ENCODE measurements at places on chromosomes 6 and 20.

DNA sequence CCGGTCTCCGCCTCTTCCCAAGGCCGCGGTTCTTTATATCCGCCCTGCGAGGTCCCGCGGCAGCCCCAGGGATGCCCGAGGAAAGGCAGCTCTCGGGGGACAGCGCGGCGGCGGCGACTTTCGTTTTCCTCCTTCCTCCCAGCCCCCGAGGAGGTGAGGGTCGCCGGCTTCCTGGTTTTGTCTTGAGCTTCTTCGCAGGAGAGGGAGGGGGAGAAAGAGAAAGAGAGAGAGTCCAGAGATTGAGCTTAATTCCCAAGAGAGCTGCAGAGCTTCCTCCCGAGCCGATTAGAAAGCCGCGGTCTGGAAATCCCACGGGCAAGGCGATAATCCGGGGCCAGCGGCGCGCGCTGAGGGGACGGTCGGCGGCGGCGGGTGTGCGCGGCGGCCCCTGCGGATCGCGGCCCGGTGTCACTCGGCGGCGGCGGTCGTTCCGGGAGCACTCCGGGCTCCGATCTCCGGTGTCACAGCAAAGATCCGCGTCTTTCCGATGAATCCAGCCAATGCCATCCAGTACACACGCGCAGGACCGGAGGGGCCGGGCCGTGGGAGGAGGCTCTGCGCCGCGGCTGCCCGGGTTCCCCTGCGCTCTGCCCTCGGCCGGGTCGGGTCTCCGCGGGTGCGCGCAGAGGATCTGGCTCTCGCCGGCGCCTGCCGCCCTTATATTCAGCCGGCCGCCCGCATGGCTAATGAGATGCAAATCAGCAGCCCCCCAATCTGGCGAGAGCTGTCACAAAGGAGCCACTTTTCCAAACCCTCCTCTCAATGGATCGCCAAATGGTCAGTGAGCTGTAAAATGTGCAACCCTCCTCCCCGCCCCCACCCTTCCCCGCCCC is at the start of gene DLL1:
DLL1 (minus strand) TSS at position 783 of the 833 bp plus-strand sequence. CDS start 939 bp downstream, outside the sequence.
- no peak for DNase-seq

DNA sequence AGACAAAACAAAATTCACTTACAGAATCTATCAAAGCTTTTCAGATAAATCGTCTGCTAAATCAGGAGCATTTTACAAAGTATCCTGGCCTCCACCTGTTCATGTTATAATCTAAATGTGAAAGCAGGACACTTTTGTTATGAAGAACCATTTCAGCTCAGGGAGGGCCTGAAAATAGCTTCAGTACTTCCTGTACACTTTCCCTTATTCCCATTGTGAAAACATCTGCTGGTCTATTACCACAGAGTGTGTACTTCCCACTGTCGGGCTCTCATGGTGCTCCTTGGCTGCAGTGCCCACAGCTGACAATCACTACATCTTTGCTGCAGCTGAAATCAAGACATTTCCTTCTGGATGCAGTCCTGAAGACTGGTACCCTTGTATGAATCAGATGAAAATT is 128.1 kb downstream of the OPRM1 start:
- DNase-seq, result no peak

- DNase-seq, result peak; percentile 48
These were observed 29.2 kb downstream of the TFEB start for GRCh38 chr6:41705996-41706835.

DNA sequence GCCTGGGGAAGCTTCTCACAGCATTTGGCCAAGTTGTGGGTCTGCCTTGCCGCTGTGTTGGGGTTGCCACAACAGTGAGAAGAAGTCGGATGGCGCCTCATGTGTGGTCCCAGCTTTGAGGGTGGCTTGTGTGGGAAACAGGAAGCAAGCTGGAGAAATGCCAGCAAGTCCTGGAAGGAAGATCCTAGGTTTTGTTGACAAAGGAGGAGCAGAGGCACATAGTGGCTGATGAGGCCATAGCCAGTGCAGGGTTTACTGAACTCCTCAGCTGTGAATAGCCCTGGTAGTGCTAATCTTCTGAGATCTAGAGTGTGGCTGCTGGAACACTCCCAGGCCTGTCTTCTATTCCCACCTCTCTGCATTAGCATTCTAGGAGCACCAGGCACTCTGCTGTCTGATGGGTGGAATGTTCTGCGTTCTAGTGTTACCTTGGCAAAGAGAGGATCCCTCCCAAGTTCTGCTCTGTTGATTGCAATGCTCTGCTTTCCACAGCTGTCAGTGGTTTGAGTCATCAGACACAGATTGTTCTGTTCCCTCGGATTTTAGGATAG is 25.2 kb downstream of the SNPH start:
- DNase-seq, result no peak

- DNase-seq, result no peak
These were observed 73.3 kb downstream of the PCSK2 start for GRCh38 chr20:17300113-17300512.

DNA sequence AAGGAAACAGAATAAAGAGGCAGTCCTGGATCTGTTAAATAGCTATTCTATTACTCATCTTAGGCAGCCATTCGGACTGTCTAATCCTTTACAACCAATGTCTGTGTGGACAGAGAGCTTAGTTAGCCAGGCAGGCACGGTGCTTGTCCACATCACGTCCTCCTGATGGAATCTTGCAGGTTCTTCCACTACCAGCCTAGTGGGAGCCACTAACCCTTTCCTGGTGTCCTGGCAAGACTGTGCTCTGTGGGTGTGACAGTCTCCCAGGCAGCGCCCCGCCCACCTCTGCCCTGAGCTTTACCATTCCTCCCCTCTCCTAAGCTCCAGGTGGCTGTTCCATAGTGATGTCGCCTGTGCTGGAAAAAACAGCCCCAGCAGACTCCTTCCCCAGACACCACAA is 78.3 kb upstream of the CLDN20 start:
- DNase-seq, result peak; percentile 8

GRCh38 chr6:49151033-49151432 is 312.0 kb downstream of the MMUT start:
- no peak for DNase-seq

DNA sequence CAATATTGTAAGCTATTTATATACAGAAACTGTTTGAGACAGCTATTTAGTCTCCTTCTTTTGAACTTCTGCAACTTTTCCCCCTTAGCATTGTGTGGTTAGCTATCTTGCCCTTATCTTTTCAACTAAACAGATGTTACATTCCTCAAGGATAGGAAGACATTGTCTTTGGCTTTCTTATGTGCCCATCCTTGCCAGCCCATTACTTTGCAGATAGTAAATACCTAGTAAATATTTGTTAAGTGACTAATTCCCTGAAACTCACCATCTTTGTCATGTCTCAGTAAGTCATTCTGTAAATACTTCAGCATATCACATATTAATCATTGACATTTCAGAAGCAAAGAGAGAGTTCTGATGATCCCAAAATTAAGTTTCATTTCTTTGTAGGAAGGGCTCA is 69.1 kb upstream of the FLRT3 start:
- no peak for DNase-seq

DNA sequence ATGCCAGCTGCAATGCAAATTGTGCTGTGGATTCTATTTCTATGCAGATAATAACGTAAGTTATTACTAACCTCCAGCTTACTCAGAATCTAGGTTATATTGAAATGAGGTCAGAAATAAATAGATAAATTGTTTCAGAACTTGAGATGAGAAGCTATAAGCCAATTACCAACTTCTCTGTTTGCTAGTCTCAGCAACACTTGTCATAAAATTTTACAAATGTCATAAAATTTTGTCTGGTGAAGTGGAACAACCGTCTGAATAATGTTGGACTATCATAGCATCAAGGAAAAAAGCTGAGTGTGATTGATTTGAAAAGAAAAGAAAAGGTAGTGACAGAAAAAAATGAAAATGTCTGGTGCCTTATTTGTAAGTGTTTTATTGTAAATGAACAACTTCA is 36.7 kb downstream of the COL9A1 start:
- DNase-seq, result no peak

GRCh38 chr6:170297576-170298330 is 6.9 kb upstream of the DLL1 start:
- no peak for DNase-seq

DNA sequence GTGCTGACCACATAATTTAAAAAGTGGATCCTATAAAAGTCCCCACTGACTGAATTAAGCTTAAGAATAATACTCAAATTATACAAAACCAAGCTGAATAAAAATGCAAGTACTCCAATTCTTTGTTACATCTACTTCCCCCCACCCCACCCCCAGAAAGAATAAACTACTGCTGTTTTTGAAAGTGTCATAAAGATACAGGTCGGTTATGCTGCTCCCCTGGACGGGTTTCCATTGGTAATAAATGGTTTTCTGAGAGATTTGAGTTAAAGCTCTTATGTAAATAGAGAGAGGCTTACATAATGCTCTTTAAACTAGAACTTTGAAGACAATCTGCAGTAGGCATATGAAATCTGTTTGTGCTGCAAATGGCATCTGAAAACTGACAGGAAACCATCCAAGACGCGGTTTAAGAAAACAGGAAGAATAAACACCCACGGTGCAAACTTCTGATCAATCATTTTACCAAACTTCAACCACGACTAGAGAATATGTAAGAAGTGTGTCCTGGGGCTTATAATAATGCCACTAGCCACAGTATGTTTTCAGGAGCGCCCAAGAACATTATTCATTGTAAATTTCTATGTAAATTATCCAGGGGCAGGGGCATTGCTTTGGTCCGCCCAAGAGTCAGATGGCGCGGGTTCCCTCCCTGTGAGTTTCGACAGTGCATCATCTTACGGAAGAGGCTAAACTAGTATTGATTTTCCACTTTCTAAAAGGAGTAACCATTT is 10.8 kb upstream of the POU3F2 start:
- no peak for DNase-seq

- no peak for DNase-seq
These were observed 1.0 kb upstream of the TOMM34 start for GRCh38 chr20:44961011-44961869.

GRCh38 chr20:31720486-31721407 is 1.9 kb downstream of the BCL2L1 start:
- no peak for DNase-seq

DNA sequence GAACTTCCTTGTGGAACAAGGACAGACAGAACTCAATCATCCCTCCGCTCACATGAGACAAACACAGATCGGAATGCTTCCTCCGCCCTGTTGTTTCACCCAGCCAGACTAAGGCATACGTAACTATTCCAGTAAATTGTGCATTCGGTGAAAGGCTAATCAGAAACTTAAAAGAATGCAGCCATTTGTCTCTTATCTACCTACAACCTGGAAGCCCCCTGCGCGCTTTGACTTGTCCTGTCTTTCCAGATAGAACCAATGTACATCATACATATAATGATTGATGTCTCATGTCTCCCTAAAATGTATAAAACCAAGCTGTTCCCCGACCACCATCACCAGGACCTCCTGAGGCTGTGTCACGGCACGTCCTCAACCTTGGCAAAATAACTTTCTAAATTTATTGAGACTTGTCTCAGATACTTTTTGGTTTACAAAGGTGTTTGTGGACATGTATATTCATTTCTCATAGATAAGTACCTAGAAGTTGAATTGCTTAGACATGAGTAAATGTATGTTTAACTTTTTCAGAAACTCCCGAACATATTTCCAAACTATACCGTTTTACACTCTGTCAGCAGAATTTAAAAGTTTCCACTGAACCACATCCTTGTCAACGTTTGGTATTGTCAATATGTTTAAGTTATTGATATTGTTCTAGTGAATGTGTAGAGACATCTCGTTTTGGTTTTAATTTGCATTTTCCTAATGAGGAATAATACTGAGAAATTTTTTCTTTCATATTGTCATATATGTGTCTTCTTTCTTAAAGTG is 197.6 kb upstream of the THBS2 start:
- DNase-seq, result no peak

- no peak for DNase-seq
These were observed 72.4 kb upstream of the GTSF1L start for GRCh38 chr20:43799150-43799711.

- peak; percentile 36 for DNase-seq
These were observed 29.7 kb downstream of the RPF2 start for GRCh38 chr6:111011360-111012142.

DNA sequence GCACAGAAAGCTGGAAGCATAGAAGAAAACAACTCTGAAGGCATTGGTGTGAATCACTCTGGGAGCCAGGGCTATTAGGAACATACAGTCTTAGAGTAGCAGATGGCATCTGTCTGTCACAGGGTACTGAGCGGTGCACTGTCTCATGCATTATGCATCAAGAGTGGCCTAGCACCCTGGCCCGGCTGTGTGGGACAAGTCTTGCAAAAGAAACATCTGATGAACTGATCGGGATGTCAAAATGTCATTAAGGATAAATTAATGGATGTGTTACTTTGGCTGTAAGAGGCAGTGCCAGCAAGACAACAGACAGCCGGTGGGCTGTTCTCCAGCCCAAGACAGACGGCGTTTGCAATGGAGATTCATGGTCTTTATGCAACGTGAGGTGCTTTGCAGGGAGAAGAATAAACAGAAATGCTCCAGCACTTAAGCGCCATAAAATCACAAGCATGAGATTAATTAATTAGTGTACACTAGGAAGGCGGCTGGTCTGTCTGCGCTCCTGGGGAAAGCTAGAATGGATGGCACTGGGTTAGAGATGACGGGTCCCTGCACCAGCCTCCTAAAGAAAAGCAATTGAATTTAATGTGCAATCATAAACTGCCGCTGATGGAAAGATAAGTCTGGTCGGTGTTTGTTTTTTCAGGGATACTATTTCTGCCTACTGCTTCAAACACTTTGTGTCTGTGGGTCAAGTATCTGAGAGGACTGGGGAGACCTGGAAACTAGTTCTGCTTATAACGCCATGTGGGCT is 600.6 kb upstream of the CHD6 start:
- no peak for DNase-seq

GRCh38 chr6:131641554-131641953 is 4.5 kb downstream of the ENPP3 start:
- no peak for DNase-seq

DNA sequence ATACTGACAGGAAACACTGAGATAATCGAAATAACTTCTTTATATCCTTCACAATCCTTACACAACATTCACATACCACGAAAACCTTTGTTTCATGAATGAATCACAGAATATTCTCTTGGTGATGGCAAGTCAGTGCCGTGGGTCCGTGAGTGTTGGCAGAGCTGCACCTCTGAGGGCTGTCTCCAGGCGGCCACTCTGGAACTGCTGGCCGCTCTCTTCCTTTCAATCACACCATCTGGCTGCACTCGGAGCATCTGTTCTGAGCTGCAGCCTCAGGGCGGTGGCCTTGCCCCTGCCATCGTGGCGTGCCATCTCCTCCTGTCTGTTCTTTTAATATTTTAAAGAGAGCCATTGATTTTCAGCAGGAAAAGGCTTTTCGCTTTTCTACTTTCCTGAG is 129.4 kb upstream of the AFDN start:
- no peak for DNase-seq

- no peak for DNase-seq
These were observed 103.4 kb downstream of the SYCP2 start for GRCh38 chr20:59829786-59830664.

GRCh38 chr6:36113703-36114102 is 16.6 kb upstream of the MAPK13 start:
- no peak for DNase-seq

- no peak for DNase-seq
These were observed 250.9 kb upstream of the RREB1 start for GRCh38 chr6:6856538-6857523.

GRCh38 chr6:20946022-20946421 is 411.8 kb downstream of the CDKAL1 start:
- DNase-seq, result no peak

- DNase-seq, result peak; percentile 95
These were observed 32.5 kb upstream of the PIM1 start for GRCh38 chr6:37137201-37138090.
